ENCODE measurements at places on chromosomes 7 and 10.

- DNase-seq: no peak
These were observed 13.1 kb upstream of the HABP2 start for GRCh38 chr10:113539789-113540188.

DNA sequence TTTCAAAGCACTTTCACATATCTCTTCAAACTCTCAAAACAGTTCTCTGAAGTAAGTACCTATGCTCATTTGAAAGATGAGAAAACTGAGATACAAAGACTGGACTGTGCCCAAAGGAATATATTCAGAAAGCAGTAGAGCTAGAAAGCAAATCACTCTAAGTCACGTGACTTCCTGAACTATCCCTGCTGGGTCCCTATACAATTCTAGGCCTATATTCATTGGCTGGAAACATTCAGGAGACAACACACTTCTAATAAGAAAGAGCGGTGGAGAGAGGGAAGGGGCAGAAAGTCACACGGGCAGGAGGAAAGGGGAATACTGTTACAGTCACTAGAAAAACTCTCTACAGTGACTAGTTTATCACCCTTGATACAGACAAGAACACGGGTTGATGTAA, 140.0 kb downstream of the CHCHD3 start:
- DNase-seq: no peak

- no peak for DNase-seq
These were observed 74.3 kb downstream of the COL26A1 start for GRCh38 chr7:101436857-101437576.

GRCh38 chr10:98416606-98417388, 1.8 kb upstream of the PYROXD2 start:
- DNase-seq: no peak

DNA sequence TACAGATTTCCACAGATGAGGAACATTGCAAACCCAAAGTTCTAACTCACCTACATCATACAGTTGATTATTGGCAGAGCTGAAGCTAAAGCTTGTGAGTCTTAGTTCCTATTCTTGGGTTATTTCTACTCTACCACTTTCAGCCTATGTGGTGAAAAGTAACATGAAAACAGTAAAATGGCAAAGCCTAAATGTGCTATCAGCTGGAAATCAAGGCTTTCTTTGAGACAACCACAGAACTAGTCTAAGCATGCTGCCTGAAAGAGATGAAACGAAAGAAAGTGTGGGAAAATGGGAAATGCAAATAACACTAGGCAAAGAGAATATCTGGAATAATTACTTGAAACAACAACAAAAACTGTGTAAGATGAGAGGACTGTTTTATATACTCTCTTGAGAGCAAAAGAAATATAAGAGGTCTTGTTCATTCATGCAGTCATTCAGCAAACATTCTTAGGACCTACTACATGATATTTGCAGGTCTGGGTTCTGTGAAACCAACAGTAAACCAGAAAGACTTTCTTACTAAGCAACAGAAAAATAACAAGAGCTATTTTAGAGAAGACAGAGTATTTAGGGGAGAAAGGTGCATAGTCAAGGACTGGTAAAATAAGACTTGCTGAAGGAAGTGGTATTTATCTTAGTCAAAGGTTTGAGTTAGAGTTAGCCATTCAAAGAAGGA, 437.1 kb downstream of the HTR7 start:
- DNase-seq: no peak

DNA sequence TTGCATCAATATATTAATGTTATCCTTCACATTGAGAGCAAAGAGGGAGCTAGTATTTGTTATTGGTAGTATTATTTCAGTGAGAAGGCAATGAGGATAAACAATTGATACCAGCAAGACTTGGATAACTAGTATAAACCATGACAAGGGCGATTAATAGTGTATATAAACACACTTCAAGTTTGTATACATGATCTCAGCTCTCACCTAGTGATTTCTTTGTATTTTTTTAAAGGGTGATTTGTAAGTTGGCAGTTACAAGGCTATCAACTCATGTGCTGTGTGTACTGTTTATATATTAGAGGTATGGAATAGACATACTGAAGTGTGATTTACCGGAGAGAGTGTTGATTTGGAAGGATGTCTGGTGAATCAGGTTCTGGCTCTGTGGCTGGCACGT, 88.0 kb downstream of the SNX10 start:
- DNase-seq: no peak
